ENCODE measurements at places on chromosomes 2 and 18.

- DNase-seq, result no peak
Observed at GRCh38 chr2:60154142-60154541, 399.3 kb downstream of the BCL11A start.

DNA sequence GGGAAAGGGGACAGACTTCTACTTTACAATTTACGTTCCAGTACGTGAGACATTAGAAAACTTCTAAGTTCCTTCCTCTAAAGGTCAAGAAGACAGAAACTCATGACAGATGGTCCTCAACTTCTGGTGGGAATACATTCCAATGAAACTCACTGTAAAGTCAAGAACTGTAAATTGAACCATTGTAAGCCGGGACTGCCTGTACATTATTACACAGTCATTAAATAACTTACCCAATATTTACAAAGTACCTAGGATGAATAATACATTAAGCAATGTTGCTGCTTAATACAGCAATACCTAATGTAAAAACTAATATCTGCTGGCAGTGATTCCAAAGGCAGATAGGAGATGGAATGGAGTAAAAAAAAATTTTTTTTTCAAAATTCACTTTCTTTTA, 51.9 kb downstream of the CDH2 start:
- DNase-seq, result no peak

DNA sequence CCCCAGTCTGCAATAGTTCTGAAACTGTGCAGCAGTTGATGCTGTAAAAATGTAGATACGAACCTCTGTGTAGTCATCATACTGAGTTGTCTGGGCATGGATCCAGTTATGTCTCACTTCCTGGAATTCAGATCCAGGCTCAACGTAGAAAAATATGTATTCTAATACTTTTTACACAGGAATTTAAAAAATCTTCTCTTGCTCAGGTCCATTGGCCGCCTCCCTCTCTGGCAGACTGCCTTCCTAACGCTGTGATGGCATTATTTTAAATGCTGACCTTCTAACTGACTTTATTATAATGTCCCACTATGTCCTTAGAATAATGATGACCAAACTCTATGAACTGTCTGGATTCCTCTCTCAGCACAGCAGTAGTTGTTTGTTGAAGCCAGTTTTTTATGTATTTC, 119.6 kb downstream of the FEZ2 start:
- DNase-seq, result no peak

DNA sequence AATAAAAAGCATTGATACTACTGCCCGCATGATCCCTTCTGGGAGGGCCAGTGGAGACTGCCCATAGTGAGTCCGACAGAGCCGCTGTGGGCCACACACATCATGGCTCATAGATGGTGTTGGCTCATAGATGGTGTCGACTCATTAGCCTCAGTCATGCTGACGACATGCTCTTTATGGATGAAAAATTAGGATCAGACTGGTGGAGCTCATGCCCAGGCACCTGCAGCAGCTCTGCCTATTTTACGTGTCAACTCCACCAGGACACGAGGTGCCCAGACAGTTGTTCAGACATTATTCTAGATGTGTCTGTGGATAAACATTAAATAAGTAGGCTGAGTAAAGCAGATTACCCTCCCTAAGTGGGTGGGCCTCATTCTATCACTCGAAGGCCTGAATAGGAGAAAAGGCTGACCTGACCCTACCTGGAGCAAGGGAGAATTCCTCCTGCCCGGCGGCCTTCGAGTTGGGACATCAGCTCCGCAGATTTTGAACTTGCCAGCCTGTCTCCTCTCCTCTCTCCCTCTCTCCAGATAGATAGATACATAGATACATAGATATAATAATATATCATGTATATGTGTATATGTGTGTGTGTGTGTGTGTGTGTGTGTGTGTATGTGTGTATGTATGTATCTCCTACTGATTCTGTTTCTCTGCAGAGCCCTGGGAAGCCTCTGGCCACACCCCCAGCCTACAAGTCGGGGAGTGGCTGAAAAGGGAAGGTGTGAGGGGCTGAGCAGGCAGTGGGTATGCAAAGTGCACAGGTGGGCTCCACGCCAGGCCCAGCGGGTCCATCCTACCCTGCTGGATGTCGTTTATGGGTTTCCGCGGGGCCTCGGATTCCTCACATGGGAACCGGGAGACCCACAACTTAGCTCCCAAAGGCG, 13.6 kb upstream of the TEX51 start:
- no peak for DNase-seq

DNA sequence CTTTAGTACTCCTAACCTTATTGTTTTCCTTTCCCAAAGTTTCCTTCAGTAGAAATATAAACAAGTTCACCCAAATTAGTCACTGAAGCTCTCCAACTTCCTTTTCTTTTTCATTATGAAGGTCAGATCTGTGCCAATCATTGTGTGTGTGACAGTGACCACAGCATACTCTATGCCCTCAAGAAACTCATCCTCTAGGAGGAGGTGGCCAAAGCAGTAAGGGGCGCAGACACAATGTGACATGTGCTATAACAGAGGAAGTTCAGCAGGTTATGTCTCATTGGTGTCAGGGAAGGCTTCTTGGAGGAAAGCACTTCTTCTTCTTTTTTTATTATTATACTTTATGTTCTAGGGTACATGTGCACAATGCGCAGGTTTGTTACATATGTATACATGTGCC, 60.0 kb upstream of the PSME4 start:
- DNase-seq, result no peak

DNA sequence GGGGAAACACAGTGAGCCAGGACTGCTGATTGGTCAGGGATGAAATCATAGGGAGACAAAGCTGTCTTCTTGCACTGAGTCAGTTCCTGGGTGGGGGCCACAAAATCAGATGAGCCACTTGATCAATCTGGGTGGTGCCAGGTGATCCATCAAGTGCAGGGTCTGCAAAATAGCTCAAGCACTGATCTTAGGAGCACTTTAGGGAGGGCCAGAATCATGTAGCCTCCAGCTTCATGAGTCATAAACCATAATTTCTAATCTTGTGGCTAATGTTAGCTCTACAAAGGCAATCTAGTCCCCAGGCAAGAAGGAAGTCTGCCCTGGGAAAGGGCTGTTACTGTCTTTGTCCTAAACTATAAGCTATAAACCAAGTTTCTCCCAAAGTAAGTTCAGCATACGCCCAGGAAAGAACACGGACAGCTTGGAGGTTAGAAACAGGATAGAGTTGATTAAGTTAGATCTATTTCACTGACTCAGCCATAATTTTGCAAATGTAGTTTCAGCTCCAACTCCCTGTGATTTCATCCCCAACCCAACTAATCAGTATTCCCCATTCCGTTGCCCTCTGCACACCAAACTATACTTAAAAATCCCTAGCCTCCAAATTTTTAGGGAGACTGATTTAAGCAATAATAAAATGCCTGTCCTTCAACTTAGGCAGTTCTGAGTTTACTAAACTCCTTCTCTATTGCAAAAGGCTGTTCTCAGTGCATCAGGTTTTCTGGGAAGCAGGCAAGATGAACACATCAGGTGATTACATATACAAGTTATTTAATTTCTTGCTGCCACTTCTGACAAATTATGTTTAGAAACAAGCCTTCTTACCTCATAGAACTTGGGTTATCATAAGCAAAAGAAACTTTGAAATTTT, 226.9 kb upstream of the SPOPL start:
- DNase-seq, result no peak

GRCh38 chr2:226037526-226037925, 638.0 kb downstream of the NYAP2 start:
- no peak for DNase-seq

- no peak for DNase-seq
Observed at GRCh38 chr2:72026819-72027425, 120.7 kb downstream of the CYP26B1 start.

Data from activated CD4-positive, alpha-beta T cell treated with anti-CD3 and anti-CD28 coated beads, Interleukin-2, amount 50 U/mL, for 4 hours (primary cell).